ENCODE measurements at places on chromosomes 7 and 10. TPM values are rescaled to one million over a fixed set of nuclear protein-coding genes. Genes with fewer than 3 reads are reported as not detected.

RP9 gene
- total RNA-seq = 5.2 TPM

CCDC146 gene
- total RNA-seq = 1.1 TPM

GJD4 gene
- not detected for total RNA-seq

UNCX gene
- not detected for total RNA-seq

BTBD16 gene
- total RNA-seq = not detected

COMMD3 gene
- 33.8 TPM for total RNA-seq

TMEM140 gene
- 25.7 TPM for total RNA-seq

TFR2 gene
- not detected for total RNA-seq

NXPH1 gene
- not detected for total RNA-seq

SCIN gene
- not detected for total RNA-seq

RABGEF1 gene
- total RNA-seq = 16.3 TPM

CAV2 gene
- total RNA-seq = 58.3 TPM

BRI3 gene
- total RNA-seq = 61.9 TPM

LHPP gene
- total RNA-seq = 8.8 TPM

PIK3CG gene
- 0.39 TPM for total RNA-seq

MACC1 gene
- total RNA-seq = not detected

CLCN1 gene
- not detected for total RNA-seq

PRPS1L1 gene
- not detected for total RNA-seq

HOXA2 gene
- total RNA-seq = not detected

CYP26A1 gene
- total RNA-seq = not detected

PDCD4 gene
- 81.2 TPM for total RNA-seq

ZPBP gene
- total RNA-seq = not detected

Data from cardiac ventricle fibroblast (primary cell).